ENCODE measurements at places on chromosomes 3 and 15.
A peak's percentile ranks its signal among the peaks of the same experiment; 100 is the strongest.

- DNase-seq = peak; percentile 17
Measured at GRCh38 chr3:48716508-48716981, 476 bp downstream of the IP6K2 start.

DNA sequence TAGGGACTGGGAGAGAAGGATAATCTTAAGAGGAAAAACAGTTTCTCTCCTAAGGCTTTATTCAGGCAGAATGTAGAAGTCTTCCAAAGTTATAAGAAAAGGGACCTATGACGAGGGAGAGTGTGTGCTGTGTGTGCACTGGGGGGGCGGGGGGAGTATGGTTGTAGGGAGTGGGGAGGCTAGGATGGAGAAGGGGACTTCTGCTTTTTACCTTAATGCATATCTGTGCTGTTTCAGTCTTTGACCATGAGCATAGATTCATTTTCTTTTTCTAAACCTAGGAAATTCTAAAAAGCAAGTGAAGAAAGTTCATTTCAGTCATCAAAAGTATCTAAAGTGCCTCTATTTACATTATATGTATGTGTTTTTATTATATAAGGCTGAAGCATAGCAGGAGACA lies 52.6 kb upstream of the RASA2 start:
- no peak for DNase-seq

DNA sequence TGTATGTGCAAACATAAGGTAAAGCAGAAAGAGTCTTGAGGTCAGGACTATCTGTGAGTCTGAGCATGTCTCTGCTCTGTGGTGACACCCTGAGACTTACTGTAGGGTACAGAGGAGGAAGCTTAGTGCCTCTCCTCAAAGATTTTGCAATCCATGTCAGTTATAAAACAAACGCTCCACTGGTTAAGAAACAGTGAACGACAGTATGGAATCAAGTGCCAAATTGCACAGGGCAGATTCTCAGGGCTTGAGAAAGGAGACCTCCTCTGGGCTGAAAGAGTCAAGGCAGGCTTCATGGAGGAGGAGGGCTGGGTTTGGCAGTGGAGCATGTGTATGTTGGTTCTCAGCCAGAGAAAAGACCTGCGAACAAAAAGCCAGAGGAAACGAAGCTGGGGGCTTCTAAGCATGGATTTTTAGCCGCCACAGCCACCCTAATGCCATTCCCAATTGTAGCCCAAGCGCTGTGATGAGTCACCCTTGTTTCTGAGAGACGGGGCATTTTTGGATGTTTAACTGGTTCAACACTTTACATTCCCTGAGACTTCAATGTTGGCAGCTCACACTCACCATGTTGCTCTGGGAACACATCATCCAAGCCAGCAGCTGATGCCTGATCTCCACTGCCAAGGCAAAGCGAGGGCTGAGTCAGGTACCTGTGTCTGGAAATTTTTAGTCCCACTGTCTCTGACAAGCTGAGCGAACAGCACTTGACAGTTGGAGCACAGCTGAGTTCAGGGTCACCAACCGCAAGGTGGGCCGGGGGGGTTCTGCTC lies 3.4 kb upstream of the DGKG start:
- no peak for DNase-seq

- no peak for DNase-seq
Measured at GRCh38 chr3:87161417-87161816, 65.7 kb upstream of the CHMP2B start.

GRCh38 chr3:100110162-100110561 lies 4.1 kb downstream of the FILIP1L start:
- no peak for DNase-seq

GRCh38 chr3:66609660-66610561 lies 109.1 kb upstream of the LRIG1 start:
- peak; percentile 79 for DNase-seq

DNA sequence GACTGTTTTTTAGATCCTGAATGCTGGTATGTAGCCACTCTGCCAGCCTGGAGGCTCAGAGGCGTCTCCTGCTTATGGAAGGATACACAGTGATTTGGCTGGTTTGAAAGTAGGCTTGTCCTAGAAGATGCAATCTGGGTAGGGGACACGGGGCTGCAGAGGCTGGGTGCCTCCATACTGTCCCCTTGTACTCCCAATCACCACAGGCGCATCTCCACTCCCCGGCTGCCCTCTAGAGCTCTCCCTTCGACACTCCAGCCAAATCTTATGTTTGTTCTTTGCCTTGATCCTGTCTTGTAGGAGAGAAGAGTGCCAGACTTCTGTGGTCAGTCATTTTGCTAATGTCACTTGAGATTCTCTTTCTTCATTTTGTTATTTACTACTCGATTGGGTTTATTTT lies 168.8 kb upstream of the THRB start:
- no peak for DNase-seq

GRCh38 chr3:173396191-173397041 lies 1.1 kb upstream of the NLGN1 start:
- DNase-seq = no peak

GRCh38 chr3:43871627-43872245 lies 181.0 kb downstream of the ABHD5 start:
- DNase-seq = no peak

- no peak for DNase-seq
Measured at GRCh38 chr3:196198771-196199753, 12.1 kb downstream of the ZDHHC19 start.

- DNase-seq = no peak
Measured at GRCh38 chr3:156209631-156210335, 89.4 kb downstream of the KCNAB1 start.

DNA sequence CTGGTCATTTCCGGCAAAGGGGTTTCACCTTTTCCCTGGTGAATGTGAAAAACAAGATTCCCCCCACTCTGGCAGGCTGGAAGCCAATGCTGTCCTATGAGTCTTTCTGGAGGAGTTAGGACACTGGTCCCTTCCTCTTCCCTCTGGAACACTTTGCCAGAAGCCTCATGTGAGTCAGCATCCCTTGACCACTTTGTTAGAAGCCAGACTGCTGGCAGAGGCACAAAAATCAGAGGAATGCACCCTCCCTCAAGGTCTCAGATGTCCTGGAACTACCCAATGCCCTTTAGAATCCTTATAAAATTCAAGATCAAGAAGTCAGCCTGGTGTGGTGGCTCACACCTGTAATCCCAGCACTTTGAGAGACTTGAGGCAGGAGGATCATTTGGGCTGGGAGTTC lies 26.6 kb downstream of the ITGB5 start:
- peak; percentile 92 for DNase-seq

DNA sequence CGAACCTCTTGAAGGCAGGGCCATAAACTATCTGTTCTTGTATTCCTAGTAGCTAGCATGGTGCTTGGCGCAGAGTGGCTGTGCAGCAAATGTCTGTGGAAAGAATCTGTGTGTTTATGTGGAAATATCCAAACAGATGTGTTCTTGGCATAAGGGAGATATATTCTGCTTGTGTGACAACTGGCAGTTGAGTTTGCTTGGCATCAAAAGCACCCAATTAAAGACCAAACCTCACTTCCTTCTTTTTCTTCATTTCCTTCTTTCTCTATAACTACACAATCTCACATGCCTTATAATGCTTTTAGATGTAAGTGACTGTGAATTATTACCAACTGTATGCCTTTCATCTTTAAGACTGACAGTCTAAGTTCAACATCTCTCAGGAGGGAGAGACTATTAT lies 296.5 kb downstream of the SLC9A9 start:
- no peak for DNase-seq

- DNase-seq = no peak
Measured at GRCh38 chr15:65334586-65335231, 30.2 kb downstream of the RNU5B-1 start.

DNA sequence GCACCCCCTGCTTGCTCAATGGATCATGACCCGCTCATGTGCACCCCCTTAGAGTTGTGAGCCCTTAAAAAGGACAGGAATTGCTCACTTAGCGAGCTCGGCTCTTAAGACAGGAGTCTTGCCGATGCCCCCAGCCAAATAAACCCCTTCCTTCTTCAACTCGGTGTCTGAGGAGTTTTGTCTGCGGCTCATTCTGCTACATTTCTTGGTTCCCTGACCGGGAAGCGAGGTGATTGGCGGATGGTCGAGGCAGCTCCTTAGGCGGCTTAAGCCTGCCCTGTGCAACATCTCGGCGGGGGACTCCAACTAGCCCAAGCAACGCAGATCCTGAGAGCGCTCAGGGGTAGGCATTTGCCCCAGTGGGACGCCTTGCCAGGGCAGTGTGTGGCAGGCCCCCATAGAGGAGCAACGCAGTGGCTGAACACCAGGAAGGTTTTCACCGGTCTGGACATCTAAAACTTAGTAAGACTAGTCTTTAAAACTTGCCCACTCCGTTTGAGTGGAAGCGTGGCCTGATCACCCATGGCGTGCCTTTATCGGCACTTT lies 9.5 kb downstream of the SLCO2A1 start:
- no peak for DNase-seq

DNA sequence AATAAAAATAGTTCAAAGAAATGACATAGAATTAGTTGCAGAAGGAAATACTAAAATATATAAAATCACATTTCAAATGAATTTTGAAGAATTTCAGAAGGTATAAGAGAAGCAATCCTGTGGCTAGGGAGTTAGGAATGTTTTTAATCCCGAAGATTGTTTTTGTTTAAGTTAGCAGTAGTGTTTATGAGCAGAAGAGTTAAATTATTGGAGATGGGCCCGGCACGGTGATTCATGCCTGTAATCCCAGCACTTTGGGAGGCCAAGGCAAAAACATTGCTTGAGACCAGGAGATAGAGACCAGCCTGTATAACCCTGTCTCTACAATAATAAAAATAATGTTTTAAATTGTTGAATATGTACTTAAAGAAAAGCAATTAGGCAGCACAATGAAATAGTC lies 432.5 kb downstream of the MFSD1 start:
- no peak for DNase-seq

DNA sequence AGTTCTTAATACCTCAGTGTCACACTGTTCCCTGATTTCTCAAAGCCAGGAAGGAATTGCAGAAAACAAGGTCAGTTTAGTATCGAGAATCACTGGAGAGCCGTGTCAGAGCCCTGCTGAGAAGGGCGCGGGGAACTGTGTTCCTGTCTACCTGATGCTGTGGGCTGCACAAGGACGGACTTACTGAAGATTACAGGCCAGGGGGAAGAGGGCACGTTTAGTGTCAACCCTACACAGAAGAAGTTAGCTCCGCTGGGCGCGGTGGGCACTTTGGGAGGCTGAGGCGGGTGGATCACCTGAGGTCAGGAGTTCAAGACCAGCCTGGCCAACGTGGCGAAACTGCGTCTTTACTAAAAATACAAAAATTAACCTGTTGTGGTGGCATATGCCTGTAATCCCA lies 104.1 kb downstream of the APBA2 start:
- DNase-seq = no peak

DNA sequence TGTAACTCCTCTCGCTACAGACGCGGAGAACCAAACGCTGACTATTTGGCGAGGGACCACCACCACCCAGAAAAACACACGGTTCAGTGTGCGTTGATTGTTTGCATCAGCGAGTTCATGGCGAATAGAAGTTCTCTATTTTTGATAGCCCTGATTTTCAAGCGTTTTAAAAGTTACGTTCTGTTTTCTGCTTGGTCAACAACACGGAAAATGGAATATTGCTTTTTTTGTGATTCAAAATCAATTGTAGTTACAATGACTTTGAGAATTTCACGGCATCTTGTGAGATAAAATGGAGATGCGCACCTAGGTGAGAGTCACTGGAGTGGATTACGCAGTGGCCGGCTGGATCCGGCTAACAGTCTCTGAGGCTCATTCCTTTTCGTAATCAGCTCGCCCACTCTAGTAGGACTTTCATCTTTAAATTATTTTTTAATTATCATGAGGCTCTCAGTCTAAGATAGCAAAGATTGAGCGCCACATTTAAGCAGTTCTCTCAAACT lies 54.8 kb downstream of the CCDC54 start:
- peak; percentile 42 for DNase-seq

- no peak for DNase-seq
Measured at GRCh38 chr3:125005222-125005621, 50.6 kb downstream of the HEG1 start.

DNA sequence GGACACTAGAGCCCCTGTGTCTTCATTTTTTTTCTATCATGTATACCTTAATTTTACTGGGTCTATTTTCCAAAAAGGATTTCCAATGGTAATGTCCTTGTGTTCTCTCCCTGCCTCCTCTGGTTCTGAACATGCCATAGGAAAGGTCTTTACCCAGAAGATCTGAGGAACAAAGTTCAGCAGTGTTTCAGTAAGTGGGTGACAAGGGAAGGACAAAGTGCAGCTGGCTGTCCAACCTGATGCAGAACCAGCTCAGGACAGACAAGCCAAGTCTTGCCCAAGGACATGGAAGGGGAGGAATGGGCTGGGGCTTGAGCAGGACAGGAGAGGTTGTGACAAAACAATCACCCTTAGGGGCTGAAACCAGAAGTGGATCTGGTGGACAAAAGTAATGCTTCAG lies 61.2 kb upstream of the STRIT1 start:
- no peak for DNase-seq

GRCh38 chr3:42123012-42123581 lies 31.9 kb downstream of the TRAK1 start:
- DNase-seq = no peak

DNA sequence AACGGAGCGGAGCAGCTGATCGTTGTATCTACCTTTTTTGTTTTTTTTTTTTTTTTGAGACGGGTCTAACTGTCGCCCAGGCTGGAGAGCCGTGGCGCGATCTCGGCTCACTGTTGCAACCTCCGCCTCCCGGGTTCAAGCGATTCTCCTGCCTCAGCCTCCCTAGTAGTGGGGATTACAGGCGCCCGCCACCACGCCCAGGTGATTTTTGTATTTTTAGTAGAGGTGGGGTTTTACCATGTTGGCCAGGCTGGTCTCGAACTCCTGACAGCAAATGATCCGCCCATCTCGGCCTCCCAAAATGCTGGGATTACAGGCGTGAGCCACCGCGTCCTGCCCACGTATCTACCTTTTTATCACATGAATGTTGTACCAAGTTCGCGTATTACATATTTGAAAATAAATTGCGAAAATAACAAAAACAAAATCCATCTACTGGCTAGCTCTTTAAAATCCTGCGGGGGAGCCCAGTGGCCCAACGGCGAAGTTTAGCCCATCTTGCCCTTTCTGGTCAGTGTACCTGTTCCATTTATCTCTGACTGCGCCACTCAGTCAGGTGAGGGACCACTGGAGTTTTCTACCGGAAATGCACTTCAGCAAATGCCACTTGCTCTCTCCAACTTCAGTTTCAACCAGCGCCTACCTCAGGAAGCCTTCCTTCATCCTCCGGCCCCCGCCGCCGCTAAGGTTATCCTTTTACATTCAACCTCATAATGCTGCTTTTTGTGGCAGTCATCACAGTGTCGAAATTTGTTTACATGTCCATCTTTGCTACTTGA lies 1.2 kb upstream of the EIF3J start:
- DNase-seq = no peak

DNA sequence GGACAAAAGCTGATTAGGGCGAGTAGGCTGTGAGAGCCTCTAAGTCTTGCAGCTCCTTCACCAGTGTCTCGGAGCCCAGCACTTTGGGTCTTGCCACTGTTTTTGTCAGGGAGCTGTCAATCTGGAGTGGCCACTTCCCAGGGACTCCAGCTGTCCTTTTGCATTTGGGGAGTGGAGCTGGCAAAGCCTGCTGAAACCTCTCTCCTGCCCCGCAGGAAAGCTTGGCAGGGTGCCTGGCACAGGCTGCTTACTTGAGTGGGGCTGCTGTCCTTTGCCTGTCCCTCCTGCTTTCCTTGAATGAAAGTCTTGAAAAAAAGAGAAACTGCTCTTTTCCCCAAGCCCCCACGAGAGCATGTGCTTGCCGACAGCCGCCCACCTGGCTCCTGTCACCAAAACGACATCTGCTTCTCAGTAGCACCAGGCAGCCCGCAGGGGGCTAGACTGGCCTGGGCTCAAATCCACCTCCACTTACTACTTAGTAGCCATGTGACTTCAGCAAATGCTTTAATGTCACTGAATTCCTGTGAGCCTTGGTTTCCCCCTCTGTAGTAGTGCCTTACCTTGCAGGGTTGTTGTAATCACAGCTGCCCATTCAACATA lies 13.7 kb downstream of the USP13 start:
- no peak for DNase-seq
